ENCODE measurements at places on chromosomes 1 and 21.

DNA sequence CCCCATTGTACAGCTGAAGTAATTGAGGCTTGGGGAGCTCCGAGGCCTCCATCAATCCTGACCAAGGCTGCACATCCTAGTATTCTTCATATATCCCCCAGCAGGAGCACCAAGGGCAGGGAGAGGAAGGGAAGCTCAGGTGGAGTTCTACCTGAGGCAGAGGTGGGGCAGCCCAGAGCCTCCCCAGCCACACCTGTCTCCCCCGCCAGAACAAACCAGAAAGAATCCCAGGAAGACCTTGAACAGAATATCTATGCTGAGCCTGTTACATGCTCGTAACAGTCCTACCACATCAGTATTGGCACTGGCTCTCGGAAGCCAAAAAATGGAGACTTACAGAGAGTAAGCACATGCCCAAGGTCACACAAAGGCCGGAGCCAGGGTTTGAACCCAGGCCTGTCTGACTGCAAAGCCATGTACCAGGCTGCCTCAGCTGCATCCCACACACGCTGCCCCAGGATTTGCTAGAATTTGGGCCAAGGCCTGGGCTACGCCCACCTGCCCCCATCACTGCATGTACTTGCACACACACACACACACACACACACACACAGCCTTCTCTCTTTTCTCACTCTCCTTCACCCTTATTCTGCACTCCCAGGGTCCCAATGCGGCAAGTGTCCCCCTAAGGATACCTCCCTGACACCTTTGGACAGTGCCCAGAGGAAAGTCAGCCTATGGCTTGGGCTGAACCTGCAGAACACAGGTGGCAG is 4.5 kb downstream of the E2F2 start:
- no peak for DNase-seq

GRCh38 chr1:87642581-87643221 is 314.0 kb downstream of the LMO4 start:
- DNase-seq, result no peak

DNA sequence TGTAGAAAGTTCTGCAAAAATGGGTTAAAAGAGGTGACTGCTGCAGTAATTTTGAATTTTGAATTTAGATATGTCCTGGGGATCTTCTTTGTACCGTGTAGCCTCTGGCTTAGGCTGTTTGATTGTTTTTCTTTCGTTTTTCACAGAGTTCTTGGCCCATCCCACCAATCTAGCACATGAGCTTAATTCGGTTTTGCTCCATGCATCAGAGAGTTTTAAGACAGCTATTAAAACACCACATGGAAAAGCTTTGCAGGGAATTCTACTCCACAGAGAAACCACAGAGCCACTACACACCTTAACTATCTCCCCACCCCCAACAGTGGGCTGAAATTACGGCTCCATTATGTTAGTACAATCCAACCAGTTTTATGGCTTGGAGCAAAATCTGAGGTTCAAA is 25.5 kb downstream of the SPAG17 start:
- DNase-seq, result no peak

- no peak for DNase-seq
Measured at GRCh38 chr1:228148935-228149405, 760 bp upstream of the GJC2 start.

- no peak for DNase-seq
Measured at GRCh38 chr1:38123356-38124135, 77.0 kb upstream of the POU3F1 start.

- DNase-seq, result no peak
Measured at GRCh38 chr1:47689894-47690293, 252.1 kb downstream of the FOXD2 start.

DNA sequence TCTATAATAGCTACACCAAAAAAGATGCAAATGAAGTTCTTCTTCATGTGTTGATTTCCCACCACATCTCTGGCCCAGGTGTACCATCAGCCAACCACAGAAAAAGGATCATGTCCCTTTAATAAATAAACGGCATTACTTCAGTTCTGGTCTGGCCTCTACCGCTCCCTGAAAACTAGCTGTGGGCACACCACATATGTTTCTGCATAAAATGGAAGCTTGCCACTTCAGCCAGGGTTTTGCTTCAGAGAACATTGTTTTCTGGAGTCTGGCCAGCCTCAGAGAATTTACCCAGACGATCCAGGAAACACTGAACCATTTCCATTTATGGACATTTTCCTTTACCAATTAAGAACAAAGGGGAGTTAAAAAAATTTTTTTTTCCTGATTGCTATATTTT is 5.8 kb upstream of the LAMC2 start:
- DNase-seq, result no peak

DNA sequence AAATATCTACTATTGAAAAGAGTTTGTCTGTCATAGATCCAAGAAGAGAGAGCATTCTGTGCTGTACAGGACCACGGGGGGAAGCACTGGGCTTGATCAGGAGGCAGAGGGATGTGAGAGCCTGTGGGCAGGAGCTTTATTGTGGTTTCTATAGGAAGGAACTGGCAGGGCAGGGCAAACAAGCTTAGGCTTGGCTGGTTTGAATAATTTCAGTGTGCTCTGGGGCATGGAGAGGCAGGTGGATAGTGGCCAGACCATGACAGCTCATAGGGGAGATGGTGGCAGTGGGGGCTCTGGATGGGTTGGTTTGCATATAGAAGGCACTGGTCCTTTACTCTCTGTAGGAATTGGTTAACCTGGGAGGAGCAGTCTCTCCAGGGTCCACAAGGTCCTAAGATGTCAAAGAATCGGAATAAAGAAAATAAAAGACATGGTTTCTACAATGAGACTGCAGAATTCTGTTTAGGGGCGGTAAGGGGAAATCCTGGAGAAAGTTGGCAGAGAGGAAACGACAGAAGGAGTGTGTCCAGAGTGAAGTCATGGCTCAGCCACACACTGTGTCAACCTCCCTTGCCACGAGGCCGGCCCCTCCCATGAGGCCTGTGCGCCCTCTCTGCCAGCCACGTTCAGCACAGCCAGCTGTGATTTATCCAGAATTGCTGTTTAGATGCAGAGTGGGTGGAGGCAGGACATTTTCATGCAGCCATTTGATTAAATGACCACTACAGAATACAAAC is 81.7 kb upstream of the PGBD5 start:
- no peak for DNase-seq

- no peak for DNase-seq
Measured at GRCh38 chr1:156399355-156400125, 30.5 kb downstream of the RHBG start.

GRCh38 chr1:87457408-87457807 is 128.7 kb downstream of the LMO4 start:
- DNase-seq, result no peak

DNA sequence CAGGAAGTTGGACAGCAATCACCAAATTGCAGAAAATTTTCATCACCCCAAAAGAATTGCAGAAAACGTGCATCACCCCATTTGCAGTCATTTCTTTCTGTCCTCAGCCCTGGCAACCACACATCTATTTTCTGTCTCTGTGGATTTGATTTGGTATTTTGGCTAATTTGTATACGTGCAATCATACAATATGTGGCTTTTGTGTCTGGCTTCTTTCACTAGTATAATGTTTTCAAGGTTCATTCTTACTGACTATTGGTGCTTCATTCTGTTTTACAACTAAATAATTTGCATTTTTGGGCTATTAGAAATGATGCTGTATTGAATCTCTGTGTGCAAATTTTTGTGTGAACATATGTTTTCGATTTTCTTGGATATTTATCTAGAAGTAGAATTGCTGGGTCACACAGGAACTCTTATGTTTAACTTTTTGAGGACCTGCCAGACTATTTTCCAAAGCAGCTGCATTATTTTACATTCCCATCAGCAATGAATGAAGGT is 24.8 kb upstream of the PRDM2 start:
- DNase-seq, result no peak

GRCh38 chr1:210597555-210598134 is 268.9 kb downstream of the HHAT start:
- no peak for DNase-seq

DNA sequence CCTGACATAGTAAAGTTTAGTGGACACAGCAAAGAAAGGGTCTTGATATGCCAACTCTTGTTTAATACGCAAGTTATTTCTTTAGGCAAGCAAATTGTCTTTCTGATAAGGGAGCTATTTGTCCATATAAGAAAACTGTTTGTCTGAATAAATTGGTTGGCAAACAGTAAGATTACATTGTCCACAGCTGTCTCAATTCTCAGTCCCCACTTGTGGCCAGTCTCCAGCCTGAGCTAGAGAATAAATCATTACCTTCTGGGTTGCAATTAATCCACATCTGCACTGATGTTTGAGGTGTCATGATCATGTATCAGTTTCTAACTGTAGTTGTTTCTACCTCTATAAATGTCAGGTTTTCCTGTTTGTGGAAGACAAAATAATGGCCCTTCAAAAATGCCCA is 60.0 kb upstream of the TNR start:
- DNase-seq, result no peak

DNA sequence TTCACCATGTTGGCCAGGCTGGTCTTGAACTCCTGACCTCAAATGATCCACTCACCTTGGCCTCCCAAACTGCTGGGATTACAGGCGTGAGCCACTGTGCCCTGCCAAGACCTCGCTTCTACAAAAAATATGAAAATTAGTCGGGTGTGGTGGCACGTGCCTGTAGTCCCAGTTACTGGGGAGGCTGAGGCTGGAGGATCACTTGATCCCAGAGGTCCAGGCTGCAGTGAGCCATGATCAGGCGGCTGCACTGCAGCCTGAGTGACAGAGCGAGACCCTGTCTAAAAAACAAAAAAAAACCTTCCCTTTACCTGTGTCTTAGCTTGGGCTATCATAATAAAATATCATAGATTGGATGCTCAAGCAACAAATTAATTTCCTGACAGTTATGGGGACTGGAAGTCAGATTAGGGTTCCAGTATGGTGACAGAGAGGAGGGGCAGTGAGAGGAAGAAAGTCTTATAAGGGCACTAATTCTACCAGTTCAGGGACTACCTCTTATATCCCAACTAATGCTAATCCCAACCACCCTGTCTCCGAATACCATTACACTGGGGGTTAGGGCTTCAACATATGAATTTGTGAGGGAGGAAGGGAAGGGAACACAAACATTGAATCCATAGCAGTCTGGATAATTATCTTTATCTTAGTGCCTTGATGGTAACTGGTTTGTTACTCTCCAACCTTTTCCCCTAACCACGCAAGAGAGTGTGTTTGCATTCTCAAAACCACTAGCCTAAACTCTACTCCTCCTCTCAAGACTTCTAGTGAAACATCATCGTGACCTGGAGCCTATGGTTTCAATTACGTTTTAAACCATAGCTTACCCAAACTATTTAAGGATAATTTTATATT is 1.0 kb upstream of the NAXE start:
- DNase-seq, result no peak

All from stimulated activated CD4-positive, alpha-beta T cell treated with anti-CD3 and anti-CD28 coated beads, Interleukin-4, amount 100 ng/mL, for 4 hours (primary cell).